ENCODE measurements at places on chromosomes 6 and 20.

DNA sequence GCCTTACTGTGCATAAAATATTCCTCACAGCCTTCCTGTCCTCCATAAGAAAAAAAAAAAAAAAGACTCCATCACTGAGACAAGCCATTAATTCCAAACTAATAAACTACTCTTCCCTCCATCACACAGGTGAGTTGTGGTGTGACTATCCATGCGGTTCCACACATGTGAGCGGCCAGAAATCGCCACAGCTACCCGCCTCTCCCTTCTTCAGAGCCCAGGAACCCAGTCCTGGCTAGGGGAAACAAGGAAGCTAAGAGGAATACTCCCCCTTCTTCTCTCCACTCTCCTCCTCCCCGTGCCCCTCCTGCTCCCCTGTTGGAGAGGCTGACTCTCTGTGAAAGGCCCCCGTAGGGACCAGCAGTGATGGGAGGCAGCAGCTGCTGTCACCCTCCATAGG is 128.6 kb upstream of the ARID1B start:
- DNase-seq = no peak

- no peak for DNase-seq
Observed at GRCh38 chr6:120938164-120938875, 396.0 kb downstream of the TBC1D32 start.

DNA sequence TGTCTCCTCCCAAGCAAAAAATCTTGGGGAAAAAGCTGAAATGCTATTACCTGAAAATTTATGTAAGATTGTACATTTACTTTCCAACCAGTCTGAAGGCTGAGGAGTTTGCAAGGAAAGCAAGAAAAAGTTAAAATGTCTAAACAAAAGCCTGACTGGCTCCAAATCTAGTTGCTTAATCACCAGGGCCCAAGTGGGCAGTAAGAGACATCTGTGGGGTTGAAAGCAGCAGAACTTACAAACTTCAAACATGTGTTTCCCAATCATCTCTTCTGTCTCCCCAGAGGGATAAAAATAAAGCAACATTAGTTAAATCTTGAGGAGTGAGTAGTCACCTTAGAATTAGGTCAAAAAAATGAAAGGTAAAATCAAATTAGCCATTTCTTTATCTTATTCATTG is 98.6 kb downstream of the OGFRL1 start:
- no peak for DNase-seq

DNA sequence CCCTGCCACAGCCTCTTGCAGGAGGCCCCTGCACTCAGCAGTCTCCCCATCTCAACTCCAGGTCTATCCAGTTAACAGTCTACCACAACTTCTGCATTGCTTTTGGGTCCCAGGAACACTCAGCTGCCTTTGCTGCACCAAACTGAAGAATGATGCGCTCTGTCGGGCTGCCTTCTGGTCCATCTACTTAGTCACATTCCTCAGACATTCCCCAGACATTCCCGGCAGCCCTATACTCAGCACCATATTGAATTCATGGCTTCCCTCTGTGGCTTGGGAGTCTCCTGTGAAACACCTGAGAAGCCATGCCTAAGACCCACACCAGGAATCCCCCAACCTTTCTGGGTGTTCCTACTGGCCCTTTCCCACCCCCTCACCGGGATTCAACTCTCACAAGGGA is 99.6 kb upstream of the COL21A1 start:
- DNase-seq = no peak

DNA sequence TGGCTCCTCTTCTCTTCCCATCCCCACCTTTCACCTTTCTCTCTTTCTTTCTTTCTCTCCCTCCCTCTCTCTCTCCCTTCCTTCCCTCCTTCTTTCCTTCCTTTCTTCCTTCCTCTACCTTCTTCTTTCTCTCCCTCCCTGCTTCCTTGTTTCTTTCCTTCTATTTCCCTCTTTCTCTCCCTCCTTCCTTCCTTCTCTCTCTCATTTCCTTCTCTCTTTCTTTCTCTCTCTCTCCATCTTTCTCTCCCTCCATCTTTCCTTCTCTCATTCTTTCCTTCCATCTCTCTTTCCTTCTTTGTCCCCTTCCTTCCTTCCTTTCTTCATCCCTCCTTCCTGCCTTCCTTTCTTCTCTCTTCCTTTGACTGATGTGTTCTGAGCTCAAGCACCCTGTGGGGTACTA is 1467.0 kb upstream of the DEFB115 start:
- no peak for DNase-seq

DNA sequence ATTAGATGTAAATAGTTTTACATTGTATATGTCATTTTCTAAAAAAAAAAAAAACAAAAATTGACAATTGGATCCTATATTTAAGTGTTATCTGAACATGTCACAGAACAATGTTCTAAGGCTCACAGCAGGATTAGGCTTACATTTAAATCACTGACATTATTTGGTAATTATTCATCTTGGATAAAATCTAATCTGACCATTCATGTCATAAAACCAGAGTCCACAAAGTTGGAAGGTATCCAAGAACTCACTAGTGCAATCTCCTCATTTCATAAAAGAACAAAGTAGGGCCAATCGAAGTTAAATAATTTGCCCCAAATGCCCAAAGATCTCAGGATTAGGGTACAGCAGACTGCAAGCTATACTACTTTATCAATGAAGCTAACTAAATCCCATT is 73.0 kb downstream of the PDSS2 start:
- DNase-seq = no peak

DNA sequence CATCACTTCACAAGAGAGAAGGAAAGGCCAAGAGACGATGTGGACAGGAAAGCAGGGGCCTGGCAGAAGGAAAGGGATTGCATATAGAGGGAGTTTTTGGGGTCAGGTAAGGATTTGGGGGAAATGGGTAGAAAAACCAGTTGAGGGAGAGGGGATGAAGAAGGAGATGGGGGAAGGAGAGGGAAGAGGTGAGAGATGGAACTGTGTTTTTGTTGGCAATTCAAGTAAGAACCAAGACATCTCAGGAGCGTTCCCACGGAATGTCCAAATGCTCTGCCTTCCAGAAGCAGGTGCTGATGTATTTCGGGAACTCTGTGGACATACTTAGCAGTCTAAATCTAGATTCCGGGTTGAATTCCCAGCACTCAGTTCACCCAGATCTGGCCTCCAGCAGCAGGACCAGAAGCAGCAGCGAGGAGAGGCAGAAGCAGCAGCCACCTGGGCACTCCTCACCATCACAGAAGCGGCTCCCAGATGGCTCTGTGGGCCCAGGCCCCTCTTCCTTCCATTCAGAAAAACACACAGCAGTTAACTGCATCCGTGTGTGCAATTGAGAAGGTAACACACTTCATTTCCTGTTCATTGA is 88.8 kb downstream of the DZANK1 start:
- DNase-seq = no peak

GRCh38 chr6:134675110-134676054 is 274.5 kb downstream of the ALDH8A1 start:
- DNase-seq = no peak

DNA sequence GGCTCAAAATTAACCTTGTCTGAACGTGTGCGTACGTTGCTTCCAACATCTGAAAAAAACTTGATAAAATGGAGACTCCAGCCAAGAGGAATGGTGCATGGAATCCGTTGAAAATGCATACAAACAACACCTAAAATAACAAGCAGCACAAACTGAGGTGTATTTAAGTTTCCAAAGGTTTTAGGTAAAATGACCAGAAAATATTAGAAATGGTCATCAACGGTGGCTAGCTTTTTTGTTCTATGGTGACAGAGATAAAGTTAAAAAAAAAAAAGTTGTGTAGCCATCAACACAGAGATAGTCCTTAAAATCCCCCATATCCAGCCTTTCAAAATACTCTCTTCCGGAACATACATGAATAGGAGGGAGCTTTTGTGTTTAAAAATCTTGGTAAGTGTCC is 651 bp upstream of the TFAP2B start:
- no peak for DNase-seq

DNA sequence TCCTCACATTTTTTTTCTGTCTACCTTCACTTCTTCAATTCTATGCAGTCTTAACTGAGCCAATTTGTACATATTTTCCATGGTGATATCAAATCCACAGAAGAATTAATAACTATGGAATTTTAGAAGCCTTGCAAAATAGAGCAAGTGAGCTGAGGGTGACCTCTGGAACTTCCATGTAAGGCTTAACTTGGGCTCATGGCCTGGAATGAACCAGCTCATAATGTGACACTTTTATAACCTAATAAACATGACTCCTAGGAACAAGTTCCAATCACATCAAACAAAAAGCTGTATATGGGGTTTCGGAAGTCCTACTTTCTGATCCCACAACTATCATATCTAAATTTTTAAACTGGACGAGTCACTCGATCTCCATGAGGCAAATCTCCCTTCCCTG is 232.4 kb downstream of the FOXA2 start:
- no peak for DNase-seq

DNA sequence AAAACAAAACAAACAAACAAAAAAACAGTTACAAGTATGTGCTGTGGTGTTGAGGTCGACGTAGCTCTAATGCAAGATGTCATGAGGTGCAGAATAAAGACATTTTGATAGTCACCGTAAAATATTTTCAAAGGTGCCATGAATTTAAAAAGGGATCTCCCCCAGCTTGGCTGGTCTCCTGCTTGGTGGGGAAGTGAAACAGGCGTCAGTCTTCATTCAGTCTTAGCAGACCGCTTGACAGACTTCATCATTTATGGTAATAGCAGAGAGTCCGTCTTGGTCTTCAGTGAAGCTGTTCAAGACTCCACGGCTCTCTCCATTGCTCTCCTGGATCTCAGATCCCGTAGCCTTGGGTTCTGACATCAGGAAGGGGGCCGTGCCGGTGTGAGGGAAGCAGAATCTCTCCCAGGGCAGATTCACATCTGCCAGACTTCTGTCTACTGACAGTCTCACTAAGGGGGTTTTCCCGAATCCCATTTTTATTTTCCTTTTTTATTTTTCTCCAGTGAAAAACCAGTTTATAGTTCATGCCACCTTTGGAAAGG is 1.6 kb downstream of the SLC24A3 start:
- DNase-seq = no peak

DNA sequence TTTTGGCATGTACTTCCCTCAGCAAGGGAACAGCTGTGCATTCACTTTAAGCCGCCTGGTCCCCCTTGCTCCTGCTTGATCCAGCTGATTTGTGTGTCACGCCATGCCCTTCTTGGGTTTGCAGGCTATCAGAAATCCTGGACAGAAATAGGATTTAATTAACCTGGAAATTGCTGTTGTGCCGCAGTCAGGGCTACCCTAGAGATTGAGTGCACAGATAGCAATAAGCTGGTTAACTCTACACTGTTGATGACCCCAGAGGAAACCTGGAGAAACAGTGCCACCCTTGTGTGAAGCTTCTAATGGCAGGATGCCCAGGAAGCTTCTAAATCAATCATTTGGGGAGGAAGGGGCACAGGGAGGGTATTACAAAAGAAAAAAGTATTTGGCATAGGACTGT is 199.0 kb downstream of the JARID2 start:
- no peak for DNase-seq

- DNase-seq = no peak
Observed at GRCh38 chr6:69584913-69585729, 211.7 kb downstream of the LMBRD1 start.

DNA sequence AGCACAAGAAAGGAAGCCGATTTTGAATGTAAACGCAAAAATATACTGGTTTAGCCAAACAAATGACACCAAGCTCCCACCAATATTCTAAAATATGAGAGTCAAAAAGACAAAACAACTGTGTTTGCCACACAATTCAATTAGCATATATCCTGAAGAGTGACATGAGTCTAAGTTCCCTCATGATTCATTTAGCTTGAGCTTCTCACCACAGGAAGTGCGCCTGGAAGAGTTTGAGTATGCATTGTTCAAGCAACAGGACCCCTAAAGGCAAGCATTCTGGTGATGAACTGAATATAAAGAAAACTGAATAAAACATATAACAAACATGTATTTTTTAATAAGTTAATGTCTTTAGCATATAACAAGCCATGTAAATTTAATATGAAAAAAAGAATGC is 115.2 kb upstream of the RUNX2 start:
- DNase-seq = no peak

DNA sequence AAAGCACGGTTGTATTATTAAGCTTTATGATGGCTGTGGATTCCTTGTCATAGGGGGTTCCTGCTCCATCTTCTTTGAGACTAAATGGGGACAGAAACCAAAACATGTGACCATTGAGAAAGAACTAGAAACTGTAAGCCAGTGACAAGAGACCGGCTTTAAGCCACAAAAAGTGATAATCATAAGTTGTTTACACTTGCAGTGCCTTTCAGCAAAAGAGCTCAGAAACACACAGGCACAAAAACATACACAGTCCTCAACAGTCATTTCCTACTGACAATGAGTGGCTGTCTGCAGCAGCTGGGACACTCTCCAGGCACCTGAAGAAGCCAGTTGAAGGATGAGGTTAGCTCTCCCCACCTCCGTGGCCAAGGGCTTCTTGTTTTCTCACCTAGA is 20.0 kb upstream of the UBE2J1 start:
- DNase-seq = no peak

GRCh38 chr20:8438748-8439147 is 306.7 kb downstream of the PLCB1 start:
- DNase-seq = no peak

DNA sequence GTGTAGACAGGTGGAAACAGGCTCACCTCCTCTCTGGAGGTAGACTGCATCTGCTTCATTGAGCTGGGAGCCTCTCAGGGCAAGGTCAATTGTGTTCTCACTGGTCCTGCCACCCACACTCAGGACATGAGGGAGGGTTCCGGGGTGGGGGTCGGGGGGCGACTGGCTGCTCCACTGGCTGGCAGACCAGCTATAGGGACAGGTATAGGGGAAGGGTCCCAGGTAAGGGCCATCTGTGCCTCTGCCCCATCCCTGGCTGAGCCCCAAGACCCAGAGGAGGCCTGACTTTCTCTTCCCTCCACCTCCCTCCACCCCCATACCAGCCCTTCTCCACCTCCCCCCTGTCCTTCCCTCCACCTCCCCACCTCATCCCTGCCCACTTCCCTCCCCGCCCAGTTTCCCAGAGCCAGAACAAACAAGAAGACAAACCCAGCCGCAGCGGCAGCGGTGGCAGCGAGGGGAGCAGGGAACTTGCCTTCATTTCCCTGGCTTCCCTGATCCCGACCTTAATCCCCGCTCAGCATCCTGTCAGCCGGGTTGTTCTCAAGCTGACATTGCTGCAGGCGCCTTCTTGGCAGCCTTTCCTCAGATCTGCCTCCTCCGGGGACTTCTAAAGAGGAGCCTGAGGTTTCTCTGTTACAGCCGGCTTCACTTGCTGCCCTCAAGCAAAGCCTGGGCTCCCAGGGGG is 18.3 kb upstream of the FOXP4 start:
- no peak for DNase-seq

- DNase-seq = no peak
Observed at GRCh38 chr6:4580361-4580760, 195.8 kb upstream of the CDYL start.

All from stimulated activated CD4-positive, alpha-beta T cell treated with anti-CD3 and anti-CD28 coated beads, Interleukin-4, amount 100 ng/mL, for 4 hours (primary cell).